ENCODE measurements at places on chromosomes 16 and 17. TPM values are rescaled to one million over a fixed set of nuclear protein-coding genes. Genes with fewer than 3 reads are reported as not detected.

GRCh38 chr17:76149214-76149613 is 8.2 kb upstream of the FOXJ1 start:
- DNase-seq, result no peak

DNA sequence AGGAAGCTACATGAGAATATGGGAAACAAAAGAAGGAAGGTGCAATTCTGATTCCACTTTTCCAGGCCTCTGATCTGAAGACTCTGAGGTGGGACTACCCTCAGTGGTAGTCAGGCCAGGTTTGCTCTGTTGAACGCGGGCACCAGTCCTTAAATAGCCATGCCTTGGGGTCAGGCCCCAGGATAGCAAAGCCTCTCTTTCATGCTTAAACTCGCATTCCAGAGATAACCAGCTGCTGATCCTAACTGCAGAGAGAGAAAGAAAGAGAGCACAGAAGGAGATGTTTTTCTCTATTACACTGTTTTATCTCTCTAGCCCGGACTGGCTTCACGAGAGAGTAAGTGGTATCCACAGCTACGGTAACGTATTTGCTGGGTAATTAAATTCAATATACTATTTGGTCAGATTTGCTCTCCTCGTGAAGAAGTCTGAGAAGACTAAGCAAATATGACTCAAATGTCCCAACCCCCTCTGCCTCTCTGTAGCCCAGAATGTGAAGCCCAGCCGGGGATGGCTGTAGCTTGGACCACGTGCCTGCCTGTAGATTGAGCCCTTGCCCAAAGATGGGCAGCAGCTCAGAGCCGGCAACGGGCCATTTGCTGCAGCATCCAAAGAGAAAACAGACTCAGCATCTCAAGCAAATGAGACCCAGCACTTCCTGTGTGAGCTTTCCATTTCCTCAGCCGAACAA is 122.2 kb downstream of the SMG6 start:
- no peak for DNase-seq

PERCC1 gene
- total RNA-seq, result not detected

DNA sequence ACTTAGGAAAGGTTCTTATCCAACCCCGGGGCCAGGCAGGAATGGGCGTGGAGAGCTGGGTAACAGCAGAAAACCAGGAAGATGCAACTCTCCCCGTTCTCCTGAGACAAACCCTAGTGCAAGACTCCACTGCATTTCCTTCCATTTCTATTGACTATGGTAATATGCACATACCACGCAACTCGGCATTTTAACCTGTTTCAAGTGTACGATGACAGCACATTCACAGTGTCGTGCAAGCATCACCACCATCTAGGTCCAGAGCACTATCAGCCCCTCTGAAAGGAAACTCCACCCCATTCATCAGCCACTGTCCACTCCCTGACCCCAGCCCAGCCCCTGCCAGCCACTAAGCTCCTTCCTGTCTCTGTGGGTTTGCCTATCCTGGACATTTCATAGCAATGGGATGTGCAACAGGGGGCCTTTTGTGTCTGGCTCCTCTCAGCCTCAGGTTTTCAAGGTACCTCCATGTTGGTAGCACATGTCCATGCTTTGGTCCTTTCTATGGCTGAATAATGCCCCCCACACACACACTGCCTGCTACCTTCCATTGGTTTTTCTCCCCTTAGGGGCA is 441.9 kb downstream of the SOX9 start:
- DNase-seq, result no peak

UNC13D gene
- 6.3 TPM for total RNA-seq

- no peak for DNase-seq
Measured at GRCh38 chr16:1119766-1120576, 23.9 kb upstream of the C1QTNF8 start.

Measured in H9 (cell line).